Pons (tissue), 1 donor: ENCODE measurements at places on chromosomes 5 and 9.
A peak's percentile ranks its signal among the peaks of the same experiment; 100 is the strongest.

DNA sequence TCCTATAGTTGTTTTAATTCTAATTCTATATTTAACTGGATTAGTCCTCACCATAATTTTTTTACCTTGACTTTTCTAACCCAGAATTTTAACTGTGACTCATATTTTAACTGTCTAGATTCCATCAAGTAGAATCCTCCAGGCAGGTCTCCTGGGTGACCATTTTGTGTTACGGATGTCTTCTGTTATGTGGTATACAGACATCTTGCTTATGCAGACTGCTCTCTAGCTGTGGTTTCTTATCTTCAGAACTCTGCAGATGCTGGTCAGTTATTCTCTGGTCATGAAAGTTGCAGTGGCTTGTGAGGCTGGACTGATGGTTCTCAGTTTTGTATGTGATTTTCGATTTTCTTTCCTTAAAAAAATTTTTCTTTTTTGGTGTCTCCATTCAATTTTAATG, 139.4 kb downstream of the ATG10 start:
- DNase-seq = no peak

- peak; percentile 43 for DNase-seq
Observed at GRCh38 chr9:137482094-137482781, 23.1 kb upstream of the NSMF start.

- no peak for DNase-seq
Observed at GRCh38 chr9:98450496-98450895, 195.0 kb upstream of the TBC1D2 start.

- no peak for DNase-seq
Observed at GRCh38 chr9:71816916-71817451, 48.7 kb upstream of the CEMIP2 start.

DNA sequence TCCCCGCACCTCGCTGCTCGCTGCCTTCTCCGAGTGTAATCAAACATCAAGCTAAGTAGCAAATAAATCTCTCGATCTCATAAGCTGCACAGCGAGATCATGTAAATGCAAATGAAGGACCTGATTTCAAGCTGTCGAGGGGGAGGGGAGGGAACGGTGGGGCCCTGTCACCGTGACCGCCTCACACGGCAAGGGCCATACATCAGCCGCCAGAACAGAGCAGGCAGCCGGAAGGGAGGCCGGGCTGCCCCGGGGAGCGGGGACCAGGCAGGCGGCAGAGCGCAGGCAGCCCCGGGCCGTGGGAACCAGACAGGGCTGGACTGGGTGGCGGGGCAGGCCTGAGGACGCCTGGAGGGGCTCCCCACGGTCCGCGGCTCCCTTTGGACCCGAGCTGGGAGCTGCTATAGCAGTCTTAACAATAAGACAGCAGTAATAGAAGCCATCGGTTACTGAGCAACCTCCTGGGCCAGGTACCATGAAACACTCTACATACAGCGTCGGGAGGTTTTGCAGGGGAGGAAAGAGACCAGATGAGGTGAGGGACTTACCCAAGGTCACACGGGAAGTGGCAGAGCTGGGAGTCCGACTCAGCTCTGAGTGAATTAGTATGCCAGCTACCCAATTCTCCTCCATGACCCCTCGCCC, 76.8 kb downstream of the CFAP77 start:
- DNase-seq = no peak

GRCh38 chr5:120400356-120400755, 63.7 kb upstream of the PRR16 start:
- DNase-seq = no peak

- no peak for DNase-seq
Observed at GRCh38 chr5:56426693-56427092, 193.6 kb upstream of the ANKRD55 start.

DNA sequence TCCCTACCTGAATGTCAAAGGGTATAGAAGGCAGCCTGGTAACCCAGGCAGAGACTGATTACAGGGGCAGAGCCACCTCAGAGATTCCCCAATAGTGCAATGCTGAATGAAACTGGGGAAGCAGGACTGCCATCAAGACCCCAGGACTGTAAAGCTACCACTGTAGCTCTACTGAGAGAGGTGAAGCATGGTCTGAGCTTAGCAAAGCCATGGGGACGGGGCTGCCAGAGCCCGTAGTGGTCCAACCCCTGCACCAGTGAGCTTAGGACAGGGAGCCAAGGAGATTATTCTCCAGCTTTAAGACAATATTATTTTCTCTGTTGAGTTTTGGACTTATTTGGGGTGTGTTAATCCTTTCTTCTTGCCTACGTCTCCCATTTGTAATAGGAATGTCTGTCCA, 679.3 kb upstream of the GRAMD2B start:
- no peak for DNase-seq

DNA sequence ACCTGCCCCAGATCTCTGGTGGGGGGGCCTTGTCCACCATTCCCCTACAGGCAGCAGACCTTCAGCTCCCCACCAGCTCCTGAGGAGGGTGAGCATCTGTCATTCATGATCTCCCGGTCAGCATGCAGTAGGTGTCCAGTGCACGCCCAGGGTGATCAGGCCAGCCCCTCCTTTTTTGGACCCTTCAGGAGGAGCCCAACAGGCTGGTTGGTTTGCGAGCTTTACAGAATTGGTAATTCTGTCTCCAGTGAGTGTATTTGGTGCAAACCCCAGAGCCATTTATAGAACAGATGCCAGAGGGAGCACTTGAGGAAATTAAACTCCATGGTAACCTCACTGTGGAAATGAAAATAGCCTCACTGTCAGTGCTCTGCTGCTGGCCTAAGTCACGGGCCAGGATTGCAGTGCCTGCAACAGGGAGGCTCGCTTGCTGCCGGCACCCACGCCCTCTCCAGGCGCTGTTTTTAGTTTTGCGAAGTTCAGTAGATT, 23.4 kb downstream of the WNK2 start:
- peak; percentile 61 for DNase-seq

DNA sequence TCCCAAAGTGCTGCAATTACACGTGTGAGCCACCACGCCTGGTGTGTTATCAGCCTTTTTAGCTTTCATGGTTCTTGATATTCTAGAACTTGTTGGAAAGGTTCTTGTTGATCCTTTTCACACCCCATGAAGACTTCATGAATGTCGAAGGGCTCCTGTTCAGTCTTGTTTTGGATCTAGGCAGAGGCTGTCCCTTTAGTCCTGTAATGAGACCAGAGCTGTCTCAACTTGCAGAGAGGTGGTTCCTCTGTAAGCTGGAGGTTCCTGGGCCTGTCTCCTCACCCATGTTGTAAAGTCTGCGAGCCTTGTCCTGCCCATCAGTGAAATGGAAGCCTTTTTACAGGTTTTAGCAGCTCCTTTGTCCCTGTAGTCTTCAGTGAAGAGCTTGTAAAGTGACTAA, 38.2 kb downstream of the PRRC2B start:
- DNase-seq = no peak

GRCh38 chr9:30534896-30535295, 1849.5 kb upstream of the ACO1 start:
- no peak for DNase-seq

GRCh38 chr9:13929013-13929412, 384.9 kb downstream of the NFIB start:
- DNase-seq = no peak

DNA sequence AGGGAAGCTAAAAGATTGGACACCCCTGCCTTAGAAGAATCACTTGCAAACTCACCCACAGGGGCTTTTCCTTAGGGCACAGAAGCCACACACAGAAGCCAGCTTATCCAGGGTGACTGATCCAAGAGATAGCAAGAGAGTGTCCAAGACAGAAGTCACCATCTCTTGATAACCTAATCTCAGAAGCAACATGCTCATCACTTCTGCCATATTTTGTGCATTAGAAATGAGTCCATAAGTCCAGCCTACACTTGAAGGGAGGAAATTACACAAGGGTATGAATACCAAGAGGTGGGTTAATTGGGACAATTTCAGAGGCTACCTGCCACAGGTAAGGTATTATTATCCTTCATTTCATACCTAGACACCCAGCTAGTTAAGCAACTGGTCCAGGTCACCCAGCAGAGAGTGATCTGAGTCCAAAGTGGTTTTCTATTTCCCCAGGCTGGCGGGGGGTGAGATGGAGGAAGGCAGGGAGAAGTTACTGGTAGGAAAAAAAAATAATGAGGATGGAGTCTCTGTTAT, 3.7 kb upstream of the ERGIC1 start:
- no peak for DNase-seq

- DNase-seq = no peak
Observed at GRCh38 chr5:73940026-73940425, 314.0 kb downstream of the ARHGEF28 start.

- peak; percentile 60 for DNase-seq
Observed at GRCh38 chr9:75083188-75083970, 4.6 kb downstream of the NMRK1 start.
